ENCODE measurements at places on chromosomes 6 and 20.

DNA sequence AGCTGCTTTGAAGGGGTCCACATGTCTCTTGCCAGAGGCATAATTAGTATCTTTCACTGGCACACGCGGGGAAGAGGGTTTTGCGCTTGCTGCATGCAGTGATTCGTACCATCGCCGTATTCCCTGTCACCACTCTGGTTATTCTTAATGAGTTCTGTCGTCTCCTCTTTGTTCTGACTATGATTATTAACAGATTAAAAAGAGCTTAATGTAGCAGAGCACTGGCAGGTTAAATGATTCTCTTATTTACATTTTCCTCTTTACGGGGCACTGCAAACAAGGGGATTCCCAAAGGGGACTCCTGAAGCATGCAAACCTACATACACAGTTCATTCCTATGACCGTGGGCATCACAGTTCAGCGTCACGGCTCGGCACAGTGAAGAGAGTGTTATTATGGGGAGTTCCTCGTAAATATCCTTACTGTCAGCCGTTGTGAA, 204.8 kb downstream of the DTNBP1 start:
- no peak for DNase-seq

- DNase-seq = no peak
Measured at GRCh38 chr6:35907750-35908149, 13.1 kb downstream of the SRPK1 start.

- DNase-seq = no peak
Measured at GRCh38 chr6:109966299-109966698, 11.8 kb upstream of the GPR6 start.

GRCh38 chr6:34301408-34301807, 52.6 kb upstream of the SMIM29 start:
- DNase-seq = peak; percentile 98

GRCh38 chr20:34892671-34893070, 16.3 kb downstream of the ACSS2 start:
- DNase-seq = no peak

All from LHCN-M2 (cell line).